ENCODE measurements at places on chromosomes 3 and 15.
A peak's percentile ranks its signal among the peaks of the same experiment; 100 is the strongest.

DNA sequence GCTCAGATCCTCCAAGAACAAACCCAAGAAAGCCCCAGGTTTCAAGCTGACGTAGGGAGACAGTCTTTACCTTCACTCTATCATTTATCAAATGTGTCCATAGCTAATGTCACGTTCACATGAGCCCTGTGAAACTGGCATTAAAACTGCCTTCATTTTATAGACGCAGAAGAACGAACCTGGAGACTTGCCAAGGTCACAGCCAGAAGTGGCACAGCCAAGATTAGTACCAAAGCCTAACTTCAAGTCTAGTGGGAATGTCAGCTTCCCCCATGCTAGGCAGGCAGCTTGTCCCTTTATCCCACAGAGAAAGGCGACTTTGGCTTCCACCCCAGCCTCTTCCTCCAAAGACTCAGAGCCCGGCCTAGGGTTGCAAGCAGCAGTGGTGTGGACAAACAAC, 517.2 kb downstream of the SHQ1 start:
- no peak for DNase-seq

GRCh38 chr3:17795711-17796110, 53.3 kb upstream of the TBC1D5 start:
- peak; percentile 69 for DNase-seq

GRCh38 chr3:46098319-46098761, 71.1 kb upstream of the XCR1 start:
- peak; percentile 90 for DNase-seq

GRCh38 chr3:72745146-72745999, 102.9 kb downstream of the SHQ1 start:
- DNase-seq = no peak

DNA sequence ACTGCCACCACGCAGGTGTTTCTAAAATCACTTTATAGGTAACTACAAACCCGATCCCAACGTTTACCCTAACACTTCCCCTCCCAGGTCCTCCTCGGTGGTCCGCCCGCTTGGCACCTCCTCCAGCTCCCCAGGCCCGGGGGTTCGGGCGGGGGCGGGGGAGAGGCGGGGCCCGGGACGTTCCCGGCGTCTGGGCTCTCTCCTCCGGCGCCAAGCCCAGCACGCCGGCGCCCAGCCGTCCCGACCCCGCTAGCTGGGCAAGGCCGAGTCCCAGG, 562 bp downstream of the CGGBP1 start:
- no peak for DNase-seq
